Activated CD4-positive, alpha-beta T cell treated with anti-CD3 and anti-CD28 coated beads, Interleukin-2, amount 10 ng/mL, durations not matched to agents 7 days and 5 days (primary cell): ENCODE measurements at places on chromosomes 4 and X.

- DNase-seq: no peak
- no peaks in the 10 kb centered on the region for H3K36me3 ChIP-seq
- no peaks in the 10 kb centered on the region for H3K4me1 ChIP-seq
- H3K27me3 ChIP-seq: peaks cover 7% of the 10 kb centered on the region
- H3K27ac ChIP-seq: no peak overlapping the region
- H3K4me3 ChIP-seq: no peak overlapping the region
Measured at GRCh38 chrX:72057331-72057730, 74.4 kb downstream of the RTL5 start.

DNA sequence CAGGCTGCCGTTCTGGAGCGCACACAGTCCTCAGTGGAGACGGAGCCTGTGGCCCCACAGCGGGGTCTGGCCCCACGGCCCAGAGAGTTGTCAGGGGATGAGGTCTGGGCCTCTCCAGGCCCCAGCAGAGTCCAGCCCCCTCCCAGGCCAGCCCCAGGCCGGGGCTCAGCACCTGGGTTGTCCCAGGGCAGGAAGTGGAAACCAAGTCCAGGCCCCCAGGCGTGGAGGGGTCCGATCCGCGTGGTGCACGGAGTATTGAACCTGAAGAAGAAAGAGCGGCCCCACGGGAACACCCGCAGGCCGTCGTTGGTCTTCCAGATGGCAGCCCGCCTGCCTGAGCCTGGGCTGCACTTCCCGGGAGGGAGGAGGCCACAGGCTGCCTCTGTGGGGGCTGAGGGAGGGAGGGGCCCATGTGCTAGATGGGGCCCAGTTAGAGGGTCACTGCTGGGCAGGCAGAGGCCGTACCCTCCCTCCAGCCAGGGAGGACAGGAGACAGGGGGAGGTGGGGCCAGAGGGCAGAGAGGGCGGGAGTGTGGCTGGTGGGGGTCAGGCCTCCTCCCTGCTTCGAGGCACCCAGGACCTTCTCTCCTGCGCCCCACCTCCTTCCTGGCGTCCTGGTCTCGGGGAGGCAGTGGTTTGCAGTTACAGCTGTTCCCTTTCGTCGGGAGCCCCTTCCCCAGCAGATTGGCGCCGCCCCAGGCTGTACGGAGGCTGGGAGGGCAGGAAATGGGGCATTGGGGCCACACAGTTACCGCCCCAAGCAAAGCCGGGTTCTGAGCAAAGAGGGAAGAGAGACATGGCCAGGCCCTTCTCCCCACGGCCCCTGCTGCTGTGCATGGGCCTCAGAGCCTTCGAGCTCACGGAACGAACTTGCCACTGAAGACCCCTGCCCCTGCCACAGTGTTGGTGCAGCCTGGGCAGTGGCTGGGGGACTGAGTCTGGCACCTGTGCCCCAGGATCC is 8.1 kb downstream of the HGFAC start:
- H3K4me1 ChIP-seq: no peaks in the 10 kb centered on the region
- H3K27me3 ChIP-seq: peaks cover 9% of the 10 kb centered on the region
- H3K27ac ChIP-seq: no peak overlapping the region

DNA sequence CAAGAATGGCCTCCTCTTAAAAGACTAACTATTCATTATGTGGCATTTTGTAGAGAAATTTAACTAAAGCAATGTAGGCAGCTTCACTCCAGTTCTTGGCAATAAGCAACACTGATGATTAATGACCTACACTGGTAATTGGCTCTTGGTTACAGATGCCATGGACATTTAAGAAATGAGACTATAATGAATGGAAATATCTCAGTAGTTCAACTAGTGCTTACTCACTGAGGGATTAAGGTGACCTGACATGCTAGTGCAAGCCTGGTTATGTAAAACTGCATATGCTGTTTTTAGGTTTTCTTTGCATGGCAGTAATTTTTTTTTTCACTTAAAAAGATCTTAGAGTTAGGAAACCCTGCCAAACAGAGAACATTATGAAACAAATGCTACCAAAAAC is 152.7 kb upstream of the AADAT start:
- no peaks in the 10 kb centered on the region for H3K4me1 ChIP-seq
- no peak overlapping the region for H3K27ac ChIP-seq
- no peaks in the 10 kb centered on the region for H3K36me3 ChIP-seq
- DNase-seq: no peak

DNA sequence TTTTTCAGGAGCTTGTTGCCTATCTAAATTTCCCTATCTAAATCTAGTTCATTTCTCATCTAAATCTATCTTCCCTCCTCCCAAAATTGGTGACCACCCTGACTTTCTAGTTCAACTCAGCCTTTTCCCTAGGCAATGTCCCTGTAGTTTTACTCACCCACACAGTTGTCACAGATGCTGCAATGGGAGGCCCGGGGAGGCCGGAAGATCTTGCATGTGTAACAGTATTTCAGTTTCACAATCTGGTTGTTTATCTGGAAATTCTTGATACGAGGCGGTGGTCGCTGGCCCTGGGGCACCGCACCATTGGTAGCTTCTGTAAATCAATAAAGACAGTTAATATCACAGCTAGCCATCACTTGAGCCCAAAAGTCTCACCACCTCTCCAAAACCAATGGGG is 20.2 kb downstream of the ZDHHC9 start:
- H3K4me3 ChIP-seq: peak overlapping the region; percentile 51
- H3K4me1 ChIP-seq: peaks cover 19% of the 10 kb centered on the region
- peak overlapping the region; percentile 86 for H3K27ac ChIP-seq
- peaks cover 8% of the 10 kb centered on the region for H3K36me3 ChIP-seq
- DNase-seq: peak; percentile 8
- H3K27me3 ChIP-seq: no peaks in the 10 kb centered on the region

DNA sequence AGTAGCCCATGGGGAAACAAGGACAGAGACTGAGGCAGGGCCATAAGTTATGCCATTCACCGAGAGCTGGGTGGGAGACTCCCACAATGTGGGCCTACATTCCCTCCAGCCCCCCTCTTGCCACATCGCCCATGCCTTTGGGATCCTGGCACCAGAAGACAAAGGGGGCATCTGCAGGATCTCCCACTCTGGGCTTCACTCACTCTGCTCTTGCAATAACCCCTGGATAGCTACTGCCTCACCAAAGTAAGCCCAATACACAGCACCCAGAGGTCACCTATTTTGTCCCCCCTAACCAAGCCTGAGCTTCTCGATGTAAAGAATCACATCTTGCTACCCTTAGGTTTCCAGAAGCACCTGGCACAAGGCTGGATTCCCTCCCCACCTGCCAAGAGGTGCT is 741 bp upstream of the RTL5 start:
- no peaks in the 10 kb centered on the region for H3K36me3 ChIP-seq
- peaks cover 73% of the 10 kb centered on the region for H3K27me3 ChIP-seq
- H3K27ac ChIP-seq: no peak overlapping the region
- no peak for DNase-seq

- no peak for DNase-seq
- no peak overlapping the region for H3K4me3 ChIP-seq
- peaks cover 9% of the 10 kb centered on the region for H3K4me1 ChIP-seq
- H3K36me3 ChIP-seq: no peaks in the 10 kb centered on the region
- H3K27me3 ChIP-seq: peaks cover 9% of the 10 kb centered on the region
Measured at GRCh38 chr4:81723927-81724587, 252.3 kb upstream of the RASGEF1B start.

GRCh38 chrX:37844622-37845021 is 2.7 kb downstream of the DYNLT3 start:
- H3K27me3 ChIP-seq: no peaks in the 10 kb centered on the region
- H3K4me3 ChIP-seq: no peak overlapping the region
- peaks cover 17% of the 10 kb centered on the region for H3K4me1 ChIP-seq
- peaks cover 7% of the 10 kb centered on the region for H3K36me3 ChIP-seq
- DNase-seq: no peak
- no peak overlapping the region for H3K27ac ChIP-seq

GRCh38 chr4:113952452-113953029 is 26.9 kb downstream of the ARSJ start:
- no peak overlapping the region for H3K27ac ChIP-seq
- peak; percentile 26 for DNase-seq
- no peaks in the 10 kb centered on the region for H3K36me3 ChIP-seq
- no peak overlapping the region for H3K4me3 ChIP-seq

GRCh38 chr4:74624351-74625151 is 169.8 kb downstream of the BTC start:
- no peaks in the 10 kb centered on the region for H3K36me3 ChIP-seq
- peaks cover 25% of the 10 kb centered on the region for H3K4me1 ChIP-seq
- DNase-seq: no peak
- H3K27me3 ChIP-seq: no peaks in the 10 kb centered on the region

- no peaks in the 10 kb centered on the region for H3K27me3 ChIP-seq
- H3K4me1 ChIP-seq: peaks cover 3% of the 10 kb centered on the region
- H3K27ac ChIP-seq: no peak overlapping the region
- H3K4me3 ChIP-seq: no peak overlapping the region
Measured at GRCh38 chr4:167897116-167897515, 195.2 kb upstream of the ANXA10 start.
